ENCODE measurements at places on chromosomes 2 and 18.

DNA sequence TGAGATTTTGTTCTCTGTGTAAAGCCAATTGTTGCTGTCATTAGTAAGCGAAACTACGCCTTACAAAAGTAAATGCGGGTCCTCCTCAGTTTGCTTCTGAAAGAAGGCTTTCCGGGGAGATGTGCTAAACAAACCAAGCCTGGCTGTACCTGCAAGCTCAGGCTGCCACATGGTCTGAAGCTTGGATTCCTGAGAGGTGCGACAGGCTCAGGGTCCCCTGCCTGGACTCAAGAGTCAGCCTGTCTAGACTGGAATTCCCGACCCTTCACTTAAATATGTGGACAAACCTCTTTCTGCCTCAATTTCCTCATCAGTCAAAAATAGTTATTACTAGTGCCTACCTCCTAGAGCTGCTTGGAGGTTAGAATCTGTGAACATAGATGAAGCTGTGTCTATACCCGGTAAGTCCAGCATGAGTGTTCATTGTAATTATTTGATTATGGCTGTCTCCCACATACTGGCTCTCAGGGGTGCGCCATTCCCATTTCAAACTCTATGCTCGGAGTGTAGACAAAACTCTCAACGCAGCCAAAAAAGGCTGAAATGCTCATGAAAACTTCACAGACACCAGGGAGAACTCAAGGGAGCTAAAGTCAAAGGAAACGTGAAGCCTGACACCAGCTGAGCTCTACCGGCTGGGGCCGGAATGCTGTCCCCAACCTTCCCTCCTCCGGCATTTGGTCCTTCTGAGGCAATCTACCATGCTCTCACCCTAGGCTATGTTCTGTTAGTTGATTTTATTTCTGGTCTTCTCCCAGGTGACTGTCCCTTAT lies 31.4 kb downstream of the SOWAHC start:
- no peak for DNase-seq

GRCh38 chr2:190746971-190747761 lies 98.3 kb downstream of the NAB1 start:
- DNase-seq: no peak

DNA sequence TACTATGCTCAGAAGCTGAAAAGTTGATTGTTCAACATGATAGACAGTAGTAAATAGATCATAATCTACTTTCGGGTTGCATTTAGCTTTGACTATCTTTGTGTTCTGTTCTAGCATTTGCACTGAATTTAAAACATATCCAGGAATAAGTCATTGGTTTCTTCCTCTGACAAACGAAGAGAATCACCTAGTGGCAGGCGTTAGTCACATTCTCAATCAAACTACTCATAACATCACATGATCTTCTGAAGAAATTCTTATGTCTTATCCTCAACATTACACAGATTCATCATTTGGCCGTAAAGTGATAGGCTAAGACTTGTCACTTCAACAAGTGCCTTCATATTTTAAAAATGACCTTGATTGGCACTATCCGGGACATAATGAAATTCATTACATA lies 63.6 kb upstream of the TTC21B start:
- no peak for DNase-seq

DNA sequence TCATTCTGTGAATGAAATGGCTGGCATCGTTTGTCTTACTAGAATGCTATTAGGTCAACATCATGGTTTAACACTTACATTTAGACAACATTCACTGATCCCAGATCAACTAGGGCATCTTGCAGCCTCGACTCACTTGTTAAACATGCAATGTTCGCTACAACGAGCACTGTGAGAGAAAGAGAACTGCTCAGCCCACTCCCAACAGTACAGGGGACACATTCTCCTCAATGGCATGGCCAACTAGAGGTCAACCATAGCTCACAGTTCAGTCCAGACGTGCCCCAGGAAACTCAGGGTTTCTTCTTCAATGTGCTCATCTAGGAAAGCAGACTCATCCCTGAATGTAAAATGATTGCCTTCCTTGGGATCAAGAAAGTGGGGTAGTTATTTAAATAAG lies 5.9 kb downstream of the WIPF1 start:
- no peak for DNase-seq

DNA sequence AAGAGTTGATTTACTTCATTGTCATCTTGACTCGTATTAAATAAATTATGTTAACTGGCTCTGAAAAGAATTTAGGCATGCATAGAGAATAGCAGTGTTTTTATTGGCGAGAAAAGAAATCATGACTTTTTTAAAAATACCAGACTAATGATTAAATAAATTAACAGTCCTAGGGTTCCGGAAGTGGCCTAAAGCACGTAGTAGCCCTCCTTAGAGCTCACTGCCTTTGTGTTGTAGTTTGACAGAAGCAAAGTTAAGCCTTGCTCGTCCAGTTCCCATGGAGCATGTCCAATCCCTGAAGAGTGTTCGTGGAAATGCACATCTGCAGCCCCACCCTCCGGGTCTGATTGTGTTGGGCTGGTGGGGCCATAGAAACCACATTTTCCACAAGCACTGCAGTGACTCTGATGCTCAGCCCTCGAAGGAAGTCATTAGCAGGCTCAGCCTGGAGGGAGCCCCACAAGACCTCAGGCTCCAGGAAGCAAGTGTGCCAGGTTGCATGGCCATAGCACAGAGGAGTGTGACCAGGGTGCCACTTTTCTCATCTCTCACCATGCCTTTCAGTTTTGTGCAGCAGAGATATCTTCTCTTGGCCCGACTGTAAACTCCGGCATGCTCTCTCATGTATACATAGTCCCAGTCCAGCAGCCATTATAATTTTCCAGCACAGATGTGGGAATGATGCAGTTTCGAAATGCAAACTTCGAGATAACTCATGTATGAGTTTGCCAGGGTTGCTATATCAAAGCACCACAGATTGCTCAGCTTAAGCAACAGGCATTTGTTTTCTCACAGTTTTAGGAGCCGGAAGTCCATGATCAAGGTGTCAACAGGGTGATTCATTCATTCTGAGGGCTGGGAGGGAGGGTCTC lies 188.6 kb upstream of the SH3BP4 start:
- no peak for DNase-seq

Data from COR-L47 (cell line).